ENCODE measurements at places on chromosomes 2 and 18. TPM values are rescaled to one million over a fixed set of nuclear protein-coding genes. Genes with fewer than 3 reads are reported as not detected.

The OR6B2 gene
- not detected for total RNA-seq

The FZD7 gene
- 7.3 TPM for total RNA-seq

The TUBB8B gene
- not detected for total RNA-seq

The CARF gene
- total RNA-seq, result 0.88 TPM

The ANKRD30BL gene
- total RNA-seq, result not detected

The AP1S3 gene
- total RNA-seq, result 29.0 TPM

Measured in A549 treated with RU486 at 1 μM for 4 hours (cell line).